Adipocyte (in vitro differentiated cells): ENCODE measurements at places on chromosomes 3 and 15.

GRCh38 chr3:71874618-71875017 is 89.7 kb upstream of the PROK2 start:
- DNase-seq, result no peak

DNA sequence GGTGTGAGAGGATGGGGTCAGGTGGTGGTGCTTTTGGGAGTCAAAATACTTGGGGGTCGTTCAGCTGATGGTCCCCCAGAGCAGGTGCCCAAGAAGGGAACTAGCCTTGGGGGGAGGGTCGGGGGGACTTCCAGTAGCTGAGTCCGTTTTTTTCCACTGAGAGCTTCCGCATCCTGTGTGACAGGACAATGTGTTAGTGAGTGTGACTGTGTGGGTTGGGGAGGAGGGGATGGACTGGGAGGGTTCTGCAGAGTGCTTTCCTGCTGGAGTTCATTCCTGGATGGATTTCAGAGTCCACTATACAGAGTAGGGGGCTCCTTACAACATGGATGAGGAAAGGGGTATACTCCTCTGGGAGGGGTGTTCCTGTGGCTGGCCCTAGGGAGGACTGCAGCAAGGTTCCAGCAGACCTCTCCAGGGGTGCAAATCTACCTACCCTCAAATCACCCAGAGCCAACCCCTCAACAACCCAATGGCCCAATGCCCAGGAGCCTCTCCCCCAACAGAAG is 601 bp upstream of the HYAL2 start:
- no peak for DNase-seq

DNA sequence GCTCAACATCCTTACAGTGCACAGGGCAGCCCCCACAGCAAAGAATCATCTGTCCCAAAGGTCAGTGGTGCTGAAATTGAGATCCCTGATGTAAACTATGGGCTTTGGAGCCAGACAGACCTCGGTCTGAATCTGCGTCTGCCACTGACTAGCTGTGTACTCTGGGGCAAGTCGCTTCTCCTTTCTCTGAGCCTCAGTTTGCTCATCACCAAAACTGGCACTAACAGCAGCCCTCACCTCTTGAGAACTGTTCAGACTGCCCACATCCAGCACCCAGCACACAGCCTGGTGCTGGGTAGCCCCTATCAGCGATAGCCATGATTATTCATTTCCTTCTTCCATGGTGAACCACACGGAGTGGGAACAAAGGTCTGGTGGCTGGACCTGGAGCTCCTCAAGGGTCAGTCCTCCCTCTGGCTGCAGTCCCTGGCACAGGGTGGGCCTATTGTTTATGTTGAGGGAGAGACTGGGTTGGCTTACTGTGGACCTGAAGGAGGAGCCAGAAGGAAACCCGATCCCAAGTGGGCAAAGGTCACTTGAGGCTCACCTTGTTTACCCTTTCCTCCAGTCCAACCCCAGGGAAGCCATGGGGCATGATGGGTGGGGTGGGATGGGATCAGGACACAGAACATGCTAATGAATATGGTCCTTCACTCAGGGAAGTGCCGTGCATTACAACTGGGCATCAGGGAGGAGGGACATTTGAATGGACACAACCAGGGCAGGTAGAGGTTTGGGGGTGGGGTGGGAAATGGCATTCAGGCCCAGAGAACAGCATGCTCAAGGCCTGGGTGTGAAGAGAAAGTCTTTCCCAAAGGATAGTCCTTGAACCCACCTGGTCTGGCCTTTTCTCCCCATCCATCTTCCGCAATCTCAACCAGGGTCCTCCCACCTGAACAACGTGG is 1.6 kb upstream of the PRKCD start:
- DNase-seq, result no peak

GRCh38 chr15:93074599-93074998 is 14.4 kb downstream of the RGMA start:
- DNase-seq, result no peak

- DNase-seq, result peak; percentile 1
These were observed 74.9 kb upstream of the MFGE8 start for GRCh38 chr15:88987934-88988671.

GRCh38 chr15:78621810-78622402 is 1.1 kb upstream of the CHRNA3 start:
- DNase-seq, result no peak

DNA sequence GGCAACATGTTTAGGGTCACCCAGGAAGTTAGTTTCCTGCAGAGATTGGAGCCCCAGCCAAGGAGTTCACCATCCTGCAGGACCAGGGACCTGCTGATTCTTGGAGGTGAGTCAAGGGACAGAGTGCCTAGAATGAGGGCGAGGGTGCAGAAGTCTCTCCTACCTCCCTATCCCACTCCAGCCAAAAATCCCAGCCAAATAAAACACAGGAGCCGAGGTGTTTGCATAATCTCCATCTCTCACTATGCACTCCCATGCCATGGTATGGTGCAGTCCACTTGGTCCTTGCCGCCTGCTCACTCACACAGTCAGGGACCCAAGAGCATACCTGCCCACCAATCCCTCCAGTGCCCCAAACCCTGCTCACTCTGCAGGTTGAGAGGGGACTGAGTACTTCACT is 294.2 kb downstream of the UACA start:
- no peak for DNase-seq

GRCh38 chr3:127775398-127776109 is 46.8 kb downstream of the MGLL start:
- peak; percentile 88 for DNase-seq

DNA sequence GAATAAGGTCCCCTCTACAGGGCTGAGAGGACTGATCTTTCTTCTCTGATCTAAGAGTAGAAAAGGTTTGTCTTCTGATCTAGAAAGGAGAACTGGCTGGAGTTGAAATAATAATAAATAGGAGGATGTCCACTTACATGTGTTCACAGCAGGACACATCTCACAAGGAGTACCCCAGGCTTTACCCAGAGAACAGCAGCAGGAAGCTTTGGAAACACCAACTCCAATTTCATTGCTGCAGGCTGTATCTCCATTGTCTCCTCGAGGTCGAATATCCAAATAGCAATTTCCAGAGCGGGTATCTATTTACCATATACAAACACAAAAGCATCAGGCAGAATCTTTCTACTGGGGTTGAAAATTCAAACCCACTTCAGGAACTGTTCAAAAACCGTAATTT is 136.6 kb downstream of the DUT start:
- DNase-seq, result no peak

DNA sequence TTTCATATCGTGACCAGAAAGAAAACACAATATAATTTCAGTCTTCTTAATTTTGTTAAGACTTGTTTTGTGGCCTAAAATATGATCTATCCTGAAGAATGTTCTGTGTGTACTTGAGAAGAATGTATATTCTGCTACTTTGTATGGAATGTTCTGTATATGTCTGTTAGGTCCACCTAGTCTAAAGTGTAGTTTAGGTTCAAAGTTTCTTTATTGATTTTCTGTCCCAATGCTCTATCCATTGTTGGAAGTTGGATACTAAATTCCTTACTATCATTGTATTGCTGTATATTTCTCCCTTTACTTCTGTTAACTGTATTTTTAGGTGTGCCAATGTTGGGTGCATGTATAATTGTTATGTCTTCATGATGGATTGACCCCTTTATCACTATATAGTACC is 21.2 kb downstream of the OR5AC2 start:
- DNase-seq, result no peak

DNA sequence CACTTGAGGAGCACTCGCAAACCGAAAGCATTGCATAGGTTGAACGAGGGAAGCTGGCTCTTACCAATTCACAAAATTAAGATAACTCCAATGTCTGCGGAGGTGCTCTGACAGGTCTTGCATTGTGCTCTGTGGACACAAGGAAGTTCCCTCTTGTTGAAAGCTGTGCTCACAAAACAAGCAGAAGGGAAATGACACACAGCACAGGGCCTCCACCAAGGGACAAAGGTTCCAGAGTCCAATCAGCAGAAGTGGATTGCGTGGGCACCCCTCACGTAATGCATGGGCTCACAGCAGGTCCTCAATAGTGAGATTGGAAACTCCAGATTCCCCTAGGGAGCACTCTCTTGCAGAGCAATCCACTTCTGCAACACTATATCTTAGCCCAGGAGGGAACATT is 89.9 kb downstream of the ATP10A start:
- DNase-seq, result no peak

GRCh38 chr3:193816656-193817311 is 223.8 kb downstream of the OPA1 start:
- DNase-seq, result no peak

DNA sequence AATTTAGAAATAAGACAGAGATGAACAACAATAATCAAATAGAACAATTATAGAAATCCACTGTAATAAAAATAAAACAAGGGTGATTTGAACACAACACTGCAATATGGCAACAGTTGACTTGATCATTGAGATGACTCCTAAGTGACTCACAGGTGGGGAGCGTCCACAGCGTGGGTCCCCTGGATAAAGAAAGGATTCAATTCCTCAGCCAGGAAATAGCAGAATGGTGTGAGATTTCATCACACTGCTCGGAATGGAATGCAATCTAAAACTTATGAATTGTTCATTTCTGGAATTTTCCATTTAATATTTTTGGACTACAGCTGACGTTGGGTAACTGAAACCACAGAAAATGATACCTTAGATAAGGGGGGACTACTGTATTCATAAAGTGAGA is 82.0 kb downstream of the CNTN3 start:
- peak; percentile 0 for DNase-seq

DNA sequence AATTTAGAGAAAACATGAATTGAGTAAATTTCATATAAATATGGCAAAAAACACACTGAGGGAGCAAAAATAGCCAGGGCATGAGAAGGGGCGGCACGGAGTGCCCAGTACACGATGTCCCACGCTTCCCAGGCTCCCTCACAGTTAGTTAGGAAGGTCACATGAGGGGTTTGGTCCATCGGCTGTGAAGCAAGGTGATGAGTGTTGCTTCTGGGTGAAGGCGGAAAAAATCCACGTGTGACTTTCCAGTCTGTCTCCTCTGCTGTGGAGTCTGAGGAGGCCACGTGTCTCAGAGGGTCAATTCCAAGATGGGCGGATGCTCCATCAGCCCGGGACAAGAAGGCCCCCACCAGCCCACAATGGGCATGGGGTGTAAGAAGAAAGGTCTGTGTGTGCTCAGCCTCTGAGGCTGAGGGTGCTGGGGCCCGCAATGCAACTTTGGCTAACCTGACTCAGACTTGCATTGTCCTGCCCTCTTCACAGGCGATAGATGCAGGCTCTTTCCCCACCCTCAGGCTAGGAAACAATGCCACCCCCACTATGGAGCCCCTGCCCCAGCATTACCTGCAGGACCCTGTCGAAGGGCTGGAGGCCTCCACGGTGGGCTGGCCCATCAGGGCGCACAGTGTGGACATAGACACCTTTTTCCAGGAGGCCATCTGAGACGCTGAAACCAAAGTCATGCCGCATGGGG is 45.7 kb downstream of the GRIP2 start:
- DNase-seq, result no peak

DNA sequence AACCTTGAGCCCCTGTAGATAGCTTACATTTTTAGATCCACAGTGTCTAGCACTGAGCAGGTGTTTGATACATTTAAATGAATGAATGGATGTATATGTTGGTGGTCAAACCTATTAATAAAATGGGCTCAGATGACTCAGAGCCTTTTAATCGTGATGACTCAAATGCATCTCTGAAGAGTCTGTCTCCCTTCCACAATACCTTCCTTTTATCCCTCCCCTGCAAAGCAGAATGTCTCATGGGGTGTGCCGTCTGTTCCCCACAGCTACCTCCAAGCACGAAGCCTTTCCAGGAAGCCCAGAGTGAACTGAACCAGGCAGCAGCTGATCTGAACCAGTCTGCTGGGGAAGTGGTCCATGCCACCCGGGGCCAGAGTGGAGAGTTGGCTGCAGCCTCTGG is 303.5 kb upstream of the TPM1 start:
- DNase-seq, result no peak

GRCh38 chr15:83063551-83063950 is 3.5 kb downstream of the BTBD1 start:
- no peak for DNase-seq

GRCh38 chr3:177681156-177681555 is 483.9 kb upstream of the TBL1XR1 start:
- DNase-seq, result no peak

DNA sequence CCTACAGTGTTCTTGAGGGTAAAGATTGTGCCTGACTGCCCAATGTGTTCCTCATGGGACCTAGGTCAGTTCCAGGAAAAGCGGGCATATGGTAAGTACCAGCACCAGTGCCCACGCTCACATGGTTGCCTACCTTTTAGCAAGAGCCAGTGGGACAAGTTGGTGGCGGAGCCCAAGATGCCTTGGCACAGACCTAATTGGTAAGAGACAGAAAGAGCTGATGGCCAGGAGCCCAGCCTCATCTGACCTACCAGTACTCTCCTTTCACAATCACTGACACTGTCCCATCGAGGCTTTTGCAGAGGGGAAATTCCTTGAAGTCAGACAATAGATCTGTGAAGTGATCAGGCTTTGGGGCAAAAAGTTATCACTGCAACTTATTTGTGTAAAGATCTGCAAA is 98.4 kb upstream of the BCL6 start:
- DNase-seq, result no peak

DNA sequence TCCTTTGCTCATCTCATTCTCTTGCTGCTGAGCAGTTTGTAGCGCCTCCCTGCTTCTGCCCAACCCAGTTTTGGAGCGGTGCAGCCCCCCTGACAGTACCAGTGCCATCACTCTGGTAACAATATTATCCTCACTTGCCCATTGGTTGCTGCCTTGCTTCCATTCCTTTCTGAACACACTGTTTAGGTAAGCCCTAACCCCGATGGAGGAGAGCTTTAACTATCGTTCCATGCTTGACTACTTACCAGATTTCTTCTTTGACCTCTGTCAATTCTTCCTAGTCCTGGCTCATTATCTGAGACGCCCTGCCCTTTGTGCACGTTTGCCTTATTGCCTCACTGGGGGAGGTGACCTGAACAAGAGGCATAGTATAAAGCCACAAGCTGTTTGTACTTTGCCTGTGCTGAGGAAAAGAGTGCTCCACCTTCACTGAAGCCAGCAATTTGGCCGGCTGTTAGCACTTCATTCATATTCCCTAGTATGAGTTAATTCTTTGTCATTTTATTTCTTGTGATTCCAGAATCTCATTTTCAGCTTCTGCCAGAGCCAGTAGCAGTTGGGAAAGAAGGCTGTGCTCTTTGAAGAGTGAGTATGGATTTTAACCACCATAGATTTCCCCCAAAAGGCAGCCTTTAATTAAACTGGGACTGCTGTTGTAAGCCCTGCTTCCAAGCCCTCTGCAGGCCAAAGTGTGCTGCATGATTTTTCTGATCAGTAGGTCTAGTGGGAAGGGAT is 11.9 kb downstream of the ABHD6 start:
- DNase-seq, result no peak
